ENCODE measurements at places on chromosomes 13 and 19.

GRCh38 chr13:113791226-113791625, 32.2 kb downstream of the TMEM255B start:
- no peak for DNase-seq

DNA sequence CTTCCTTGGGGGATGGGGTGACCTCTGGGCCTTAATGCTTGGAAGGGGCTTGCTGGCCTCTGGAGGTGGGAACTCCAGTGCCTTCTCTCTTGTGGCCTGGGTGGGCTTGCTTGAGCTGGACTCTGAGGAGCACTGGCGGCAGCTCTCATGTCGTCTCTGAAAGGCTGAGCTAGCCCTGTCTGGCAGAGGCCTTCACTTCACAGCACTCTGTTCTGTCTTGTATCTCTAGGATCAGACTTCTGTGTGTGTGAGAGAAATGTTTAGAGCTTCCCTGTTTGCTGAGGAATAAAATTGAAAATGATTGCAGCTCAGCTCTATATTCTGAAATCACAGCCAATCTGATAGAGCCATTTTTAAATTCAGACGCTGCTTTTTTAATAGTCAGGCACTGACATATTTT, 185.3 kb downstream of the KCNRG start:
- DNase-seq, result no peak

- DNase-seq, result no peak
These were observed 2.1 kb upstream of the GRWD1 start for GRCh38 chr19:48443731-48444128.

DNA sequence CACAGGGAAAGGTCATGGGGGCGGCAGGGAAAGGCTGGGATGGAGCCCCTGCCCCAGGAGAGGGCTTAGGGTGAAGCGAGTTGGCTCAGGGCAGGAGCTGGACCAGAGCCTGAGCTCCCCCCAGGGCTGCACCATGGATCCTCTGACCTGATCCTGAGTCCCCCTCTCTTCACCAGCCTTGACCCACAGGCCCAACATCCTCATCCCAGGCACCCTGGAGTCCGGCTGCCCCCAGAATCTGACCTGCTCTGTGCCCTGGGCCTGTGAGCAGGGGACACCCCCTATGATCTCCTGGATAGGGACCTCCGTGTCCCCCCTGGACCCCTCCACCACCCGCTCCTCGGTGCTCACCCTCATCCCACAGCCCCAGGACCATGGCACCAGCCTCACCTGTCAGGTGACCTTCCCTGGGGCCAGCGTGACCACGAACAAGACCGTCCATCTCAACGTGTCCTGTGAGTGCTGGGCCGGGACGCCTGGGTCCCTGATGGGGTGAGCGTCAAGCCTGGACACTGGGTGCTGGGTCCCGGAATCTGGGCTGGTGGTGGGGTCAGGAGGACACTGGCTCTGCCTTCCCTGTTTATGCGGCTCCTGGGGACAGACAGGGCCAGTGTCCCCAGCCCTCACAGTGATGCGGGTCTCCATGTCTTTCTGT, 842 bp downstream of the SIGLEC9 start:
- DNase-seq, result no peak

- DNase-seq, result no peak
These were observed at the start of gene PNMA8B for GRCh38 chr19:46495786-46496099. Gene PNMA8B, minus strand, starts transcription at chr19:46495867. Its CDS starts 402 bp downstream, at chr19:46495465.

DNA sequence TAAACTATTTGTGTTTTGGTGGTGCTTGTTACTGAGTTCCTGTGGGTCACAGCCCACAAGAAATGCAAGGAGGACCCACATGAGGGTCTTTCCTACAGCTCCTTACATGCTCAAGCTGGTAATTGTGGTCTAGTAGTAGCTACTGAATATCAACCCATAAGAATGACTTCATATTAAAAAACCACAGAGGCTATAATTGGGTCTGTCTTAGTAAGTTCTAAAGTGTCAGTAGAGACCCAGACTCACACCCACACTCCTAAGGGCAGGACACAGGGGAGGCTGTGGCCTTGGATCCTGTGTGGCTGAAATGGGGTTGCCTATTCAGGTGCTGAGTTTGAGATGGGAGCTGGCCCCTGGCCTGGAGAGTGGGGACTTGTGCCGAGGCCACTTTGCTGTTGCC, 19.6 kb downstream of the TFDP1 start:
- no peak for DNase-seq

- peak; percentile 48 for DNase-seq
These were observed 18.7 kb downstream of the CACNG7 start for GRCh38 chr19:53927739-53928138.

- no peak for DNase-seq
These were observed 61.1 kb upstream of the TPM4 start for GRCh38 chr19:16014923-16015804.

- no peak for DNase-seq
These were observed 11.0 kb upstream of the JUND start for GRCh38 chr19:18292462-18292809.

DNA sequence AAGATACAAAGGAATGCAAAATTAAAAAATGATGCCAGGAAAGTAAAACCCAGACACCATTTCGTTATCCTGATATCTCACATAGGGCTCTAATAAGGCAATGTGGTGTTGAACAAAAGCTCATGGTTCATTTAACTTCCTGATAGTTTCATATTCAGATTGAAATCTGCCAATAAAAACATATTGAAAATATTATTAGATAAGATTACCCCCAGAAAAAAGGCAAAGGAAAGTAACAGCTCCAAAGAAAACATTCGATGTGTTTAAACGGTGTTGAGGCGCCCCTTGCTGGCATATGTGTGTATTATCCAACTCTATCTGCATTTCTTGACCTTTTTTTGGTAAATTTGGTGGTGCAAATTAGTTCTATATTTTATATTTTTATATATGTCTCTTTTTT, 75.9 kb downstream of the ESD start:
- peak; percentile 57 for DNase-seq

DNA sequence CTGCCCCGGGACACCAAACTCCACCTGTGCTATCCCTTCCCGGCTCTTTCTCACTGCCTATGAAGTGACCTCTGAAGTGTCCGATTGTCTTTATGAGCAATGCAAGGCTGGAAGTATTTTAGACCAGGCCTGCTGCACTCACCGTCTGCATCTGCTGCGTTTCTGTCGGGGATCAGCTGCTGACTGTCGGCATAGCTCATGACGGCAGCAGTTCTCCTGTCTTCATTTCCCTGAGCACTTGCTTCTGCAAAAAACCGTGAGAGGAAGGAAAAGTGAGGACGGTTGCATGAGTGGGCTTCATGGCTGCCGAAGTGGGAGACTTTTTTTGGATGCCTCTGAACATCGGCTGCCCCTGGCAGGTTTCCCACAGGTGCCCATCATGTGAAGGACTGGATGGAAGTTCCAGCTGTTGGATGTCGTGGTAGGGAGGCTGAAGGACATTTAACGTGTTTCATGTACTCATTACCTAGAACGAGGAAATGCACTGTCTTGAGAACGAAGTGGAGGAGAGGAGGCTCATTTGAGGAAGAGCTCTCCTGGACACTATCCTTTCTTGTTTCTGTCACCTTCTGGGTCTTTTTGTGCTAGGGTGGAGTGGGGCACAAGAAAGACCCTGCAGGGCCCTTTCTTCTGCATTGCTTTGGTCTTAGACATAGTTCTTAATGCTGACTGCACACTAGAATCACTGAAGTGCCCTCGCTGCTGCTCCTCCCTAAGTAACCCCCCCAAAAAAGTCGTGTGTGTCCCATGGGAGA, 94.7 kb downstream of the RNASEH2B start:
- no peak for DNase-seq
